ENCODE measurements at places on chromosomes 1 and 21.
A peak's percentile ranks its signal among the peaks of the same experiment; 100 is the strongest.

GRCh38 chr1:3194760-3195479, 125.9 kb downstream of the PRDM16 start:
- DNase-seq, result no peak

DNA sequence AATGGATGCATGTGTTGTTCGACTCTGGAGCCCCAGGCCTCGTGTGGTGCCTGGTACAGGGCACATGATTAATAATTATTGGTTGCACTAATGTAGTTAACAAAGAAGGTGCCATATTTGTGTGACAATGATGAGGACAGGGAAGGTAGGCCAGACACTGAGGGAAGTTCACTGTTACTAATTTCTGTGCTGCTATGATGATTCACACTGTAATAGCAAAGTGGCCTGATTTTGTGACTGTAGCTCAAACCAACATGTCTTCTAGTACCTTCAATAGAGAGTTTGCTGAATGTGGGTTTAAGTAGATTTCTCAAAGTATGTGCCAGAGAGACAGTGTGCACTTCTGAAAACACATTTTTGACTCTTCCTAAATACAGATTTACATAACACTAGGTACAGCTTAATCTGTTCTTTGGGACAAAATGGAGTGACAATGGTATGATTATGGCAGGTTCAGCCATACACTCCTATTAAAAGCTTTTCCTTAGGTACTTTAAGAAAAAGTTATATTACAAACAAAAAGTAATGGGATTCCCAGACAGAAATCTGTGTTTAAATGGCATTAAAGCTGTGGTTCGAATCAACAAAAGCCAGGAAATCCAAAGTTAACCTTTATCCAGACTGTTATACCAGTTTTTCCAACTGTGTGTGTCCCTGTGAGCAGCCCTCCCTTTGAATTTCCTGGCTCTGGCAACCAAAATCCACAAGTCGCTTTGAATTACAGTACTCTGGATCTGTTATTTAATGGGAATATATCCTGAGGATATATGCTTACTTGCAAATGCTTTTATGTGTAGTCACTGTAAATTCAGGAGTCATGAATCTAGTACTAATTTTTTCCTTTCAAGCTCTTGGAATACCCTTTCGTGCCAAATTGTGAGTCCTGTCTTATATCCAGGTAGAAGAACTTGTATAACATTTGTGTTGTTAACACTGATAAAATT, 277.1 kb upstream of the SGIP1 start:
- peak; percentile 55 for DNase-seq

- peak; percentile 82 for DNase-seq
These were observed 10.8 kb downstream of the INAVA start for GRCh38 chr1:200905411-200906052.

DNA sequence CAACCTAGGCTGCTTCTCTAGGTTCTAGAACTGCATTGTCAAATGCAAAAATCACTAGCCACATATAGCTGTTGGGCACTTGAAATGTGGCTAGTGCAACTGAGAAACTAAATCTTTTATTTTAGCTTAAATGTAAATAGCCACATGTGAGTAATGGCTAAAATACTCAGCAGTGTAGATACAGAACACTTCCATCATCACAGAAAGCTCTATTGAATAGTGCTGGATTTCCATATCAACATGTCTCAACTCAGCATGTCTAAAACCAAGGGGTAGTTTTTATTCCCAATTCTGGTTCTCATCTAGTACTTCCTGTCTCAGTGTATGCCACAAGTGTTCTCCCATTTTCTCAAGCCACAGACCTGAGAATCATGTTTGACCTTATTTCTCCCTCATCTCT, 7.5 kb upstream of the TP53BP2 start:
- DNase-seq, result no peak

DNA sequence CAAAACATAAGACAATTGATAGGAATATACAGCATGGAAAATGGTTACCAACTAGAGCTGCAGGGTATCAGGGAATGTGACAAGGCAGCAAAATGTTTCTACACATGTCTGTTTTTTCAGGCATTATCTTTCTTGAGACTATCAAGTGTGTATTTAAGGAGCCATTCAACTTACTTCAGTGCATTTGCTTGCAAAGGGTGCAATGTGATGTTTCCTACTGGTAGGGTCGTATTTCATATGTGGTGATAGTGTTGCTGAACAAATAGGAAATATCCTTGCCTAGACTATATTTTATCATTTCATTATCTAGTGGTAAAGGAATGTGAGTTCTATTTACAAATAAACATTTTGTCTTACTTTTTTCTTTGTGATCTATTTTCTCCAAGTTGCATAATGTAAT, 42.4 kb downstream of the PTPRC start:
- no peak for DNase-seq

DNA sequence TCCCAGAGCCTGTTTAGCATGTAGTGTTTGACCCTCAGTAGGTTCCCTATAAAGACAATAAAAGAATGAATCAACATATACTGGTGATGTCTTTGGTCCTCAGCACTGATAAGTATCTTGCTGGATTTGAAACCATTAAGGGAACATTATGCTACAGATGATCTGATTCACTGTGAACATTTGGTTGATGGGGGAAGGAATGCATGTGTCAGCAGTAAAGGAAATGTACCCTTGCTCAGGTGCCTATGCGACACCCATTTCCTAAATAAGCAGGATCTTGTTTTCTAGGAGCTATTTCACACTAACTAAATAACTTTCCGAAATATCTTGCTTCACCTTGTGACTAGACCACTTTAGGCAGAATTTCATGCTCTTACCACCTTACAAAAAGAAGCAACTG, 13.0 kb downstream of the TEX38 start:
- no peak for DNase-seq

DNA sequence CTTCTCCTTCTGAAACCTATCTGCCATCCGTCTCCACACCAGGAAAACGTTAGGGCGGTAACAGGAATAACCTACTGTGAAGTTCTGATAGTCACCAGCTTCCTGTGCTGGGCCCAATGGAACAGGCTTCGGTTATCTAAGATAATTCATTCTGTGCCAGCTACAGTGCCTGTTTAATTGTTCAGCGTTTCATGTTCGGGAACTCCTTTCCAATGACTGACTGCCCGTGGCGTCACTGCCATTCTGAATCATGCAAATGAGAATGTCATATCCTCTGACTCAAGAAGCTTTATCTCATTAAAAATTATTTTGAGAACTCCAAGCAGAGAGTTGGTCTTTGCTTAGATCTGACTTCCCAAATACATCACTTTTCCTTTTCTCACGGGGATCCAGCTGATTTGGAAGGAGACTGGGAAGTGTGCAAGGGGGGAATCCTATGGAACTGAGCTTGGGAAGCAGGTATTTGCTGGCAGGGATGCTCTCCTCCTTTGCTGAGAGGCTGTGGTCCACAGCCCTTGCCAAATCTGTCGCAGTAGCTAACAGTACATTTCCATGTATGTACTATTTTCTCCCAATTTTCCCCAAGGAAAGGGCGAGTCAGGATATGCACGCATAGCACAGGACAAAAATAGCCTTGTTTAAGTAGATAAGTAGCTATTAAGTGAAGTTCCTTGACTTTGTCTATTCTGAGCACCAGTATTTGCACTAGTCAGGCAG, 358.7 kb downstream of the LTN1 start:
- DNase-seq, result no peak

- no peak for DNase-seq
These were observed 438.3 kb downstream of the CAMTA1 start for GRCh38 chr1:7223334-7224080.

DNA sequence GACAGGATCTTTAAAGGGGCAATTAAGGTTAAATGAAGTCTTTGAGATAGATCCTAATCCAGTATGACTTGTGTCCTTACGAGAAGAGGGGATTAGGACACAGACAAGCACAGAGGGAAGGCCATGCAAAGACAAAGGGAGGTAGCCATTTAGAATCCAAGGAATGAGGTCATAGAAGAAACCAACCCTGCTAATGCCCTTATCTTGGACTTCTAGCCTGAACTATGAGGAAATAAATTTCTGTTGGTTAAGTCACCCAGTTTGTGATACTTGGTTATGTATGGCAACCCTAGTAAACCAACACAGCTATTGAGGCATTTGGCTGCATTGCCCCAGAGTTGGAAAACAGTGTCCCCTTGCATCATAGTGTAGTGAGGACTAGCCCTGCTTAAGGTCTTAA, 121.3 kb downstream of the MAST2 start:
- no peak for DNase-seq

- peak; percentile 21 for DNase-seq
These were observed 919 bp downstream of the HECTD3 start for GRCh38 chr1:45009956-45010854.

DNA sequence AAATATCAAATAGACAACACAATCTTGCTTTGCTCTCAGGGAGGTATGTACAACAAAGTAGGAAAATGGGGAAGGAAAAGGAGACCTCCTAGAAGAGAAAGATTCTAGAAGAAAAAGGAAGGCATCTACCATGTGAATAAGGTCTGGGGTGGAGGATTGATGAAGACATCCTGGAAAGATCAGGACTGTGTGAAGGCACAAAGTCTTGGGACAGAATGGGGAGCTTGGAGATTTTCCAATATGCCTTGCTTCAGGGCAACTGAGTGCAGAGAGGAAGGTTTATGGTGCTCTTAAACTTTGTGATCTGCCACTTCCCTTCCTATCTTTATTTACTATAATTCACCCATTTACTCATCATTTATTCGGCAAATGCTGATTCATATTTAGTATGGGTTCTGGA, 352.0 kb downstream of the PLPP3 start:
- no peak for DNase-seq

DNA sequence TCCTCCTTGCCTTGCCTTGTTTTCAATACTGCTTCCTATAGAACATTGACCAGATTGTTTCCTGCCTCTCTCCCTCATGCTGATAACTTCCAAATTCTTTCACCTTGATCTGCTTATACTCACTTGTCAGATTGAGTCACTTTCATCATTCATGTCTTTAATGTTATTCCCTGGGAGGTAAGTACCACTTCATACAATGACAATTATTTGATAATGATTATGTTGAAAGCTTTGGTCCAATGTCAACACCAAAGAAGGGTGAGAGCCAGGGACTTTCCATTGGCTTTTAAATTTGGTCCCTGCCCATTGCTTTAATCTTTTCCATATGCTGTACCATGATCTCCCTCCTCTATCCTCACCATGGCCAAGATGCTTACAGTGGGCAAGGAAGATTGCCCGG, 137.4 kb downstream of the SYT2 start:
- DNase-seq, result no peak

- no peak for DNase-seq
These were observed 174.7 kb downstream of the ADGRL4 start for GRCh38 chr1:78831731-78832360.

DNA sequence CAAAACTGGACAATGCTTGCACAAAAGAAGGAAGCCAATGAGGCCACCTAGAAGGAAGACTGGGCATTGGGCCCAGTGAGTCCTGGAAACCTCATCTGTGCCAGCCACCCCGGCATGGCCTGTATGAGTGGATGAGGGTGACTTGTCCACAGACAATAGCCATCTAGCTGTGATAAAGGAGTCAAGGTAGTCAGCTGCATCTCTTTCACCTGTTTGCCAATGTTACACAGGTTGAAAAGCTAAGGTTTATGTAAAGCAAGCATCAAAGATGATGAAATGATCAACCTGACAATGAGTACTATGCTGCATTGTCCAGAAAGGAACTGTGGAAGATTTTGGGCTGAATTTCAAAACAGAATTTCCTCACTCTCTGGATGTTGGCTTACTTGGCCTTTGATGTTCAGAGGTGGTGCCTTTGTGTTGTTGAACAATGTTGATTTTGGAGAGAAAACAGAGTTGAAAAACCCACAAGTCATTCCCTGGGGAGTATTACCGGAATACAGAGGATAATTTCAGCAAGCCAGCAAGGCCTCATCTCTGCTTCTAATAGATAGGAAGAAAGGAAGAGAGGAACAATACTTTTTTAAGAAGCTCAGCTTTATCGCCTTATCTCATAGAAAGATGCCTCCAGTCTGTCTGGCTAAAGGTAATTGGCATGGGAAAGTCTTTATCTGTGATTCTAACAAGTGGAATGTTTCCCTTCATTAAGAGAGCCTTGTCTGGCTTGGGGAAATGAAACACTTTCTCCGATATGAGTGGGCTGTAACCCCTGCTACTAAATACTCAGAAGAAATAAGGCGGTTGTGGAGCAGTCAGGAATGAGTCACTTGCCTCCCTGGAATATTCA, 11.4 kb upstream of the SELE start:
- no peak for DNase-seq

- no peak for DNase-seq
These were observed 220.5 kb upstream of the DUSP10 start for GRCh38 chr1:221962385-221962784.

GRCh38 chr21:25503981-25504380, 103.3 kb downstream of the MRPL39 start:
- DNase-seq, result no peak

GRCh38 chr1:156740237-156740740, 599 bp downstream of the MRPL24 start:
- DNase-seq, result no peak

DNA sequence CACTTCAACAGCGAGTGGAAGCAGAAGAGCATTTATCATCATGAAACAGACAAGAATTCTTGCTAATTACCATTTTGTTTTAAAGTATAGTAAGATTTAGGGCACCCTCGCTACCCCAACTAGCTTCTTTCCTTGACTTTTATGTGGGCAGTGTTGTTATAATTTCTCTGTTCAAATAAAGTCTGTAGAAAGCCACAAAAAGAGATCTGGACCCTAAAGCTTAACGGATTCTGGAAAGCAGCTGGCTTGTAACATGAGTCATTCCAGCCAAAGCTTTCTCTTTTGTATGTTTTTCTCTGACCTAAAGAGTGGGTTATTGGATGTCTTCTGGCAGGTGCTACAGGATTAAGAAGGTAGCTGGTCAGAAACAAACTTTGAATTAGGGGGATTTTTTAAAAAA, 37.4 kb downstream of the RUNX1 start:
- no peak for DNase-seq

- peak; percentile 17 for DNase-seq
These were observed 98.6 kb downstream of the ENAH start for GRCh38 chr1:225554216-225554812.

DNA sequence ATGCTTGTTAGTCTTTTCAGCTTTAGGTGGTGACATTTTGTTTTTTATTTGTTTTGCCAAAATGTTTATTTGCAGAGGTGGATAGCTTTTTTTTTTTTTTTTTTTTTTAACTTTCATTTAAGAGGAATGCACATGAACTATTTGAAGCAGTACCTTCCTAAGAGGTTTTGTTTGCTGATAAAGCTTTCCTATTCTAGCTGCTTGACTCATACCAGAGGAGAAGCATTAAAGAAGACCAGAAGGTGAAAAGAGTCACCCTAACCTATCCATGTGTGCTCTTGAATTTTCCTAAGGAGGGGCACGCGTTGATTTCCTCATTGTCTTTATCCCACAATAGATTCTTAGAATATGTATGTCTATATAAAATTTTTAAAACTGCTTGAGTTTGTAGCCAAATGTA, 57.7 kb downstream of the PRDM2 start:
- DNase-seq, result no peak

- DNase-seq, result no peak
These were observed 37.4 kb downstream of the DENND1B start for GRCh38 chr1:197737916-197738315.

- no peak for DNase-seq
These were observed 114.5 kb downstream of the CACHD1 start for GRCh38 chr1:64584479-64584878.

DNA sequence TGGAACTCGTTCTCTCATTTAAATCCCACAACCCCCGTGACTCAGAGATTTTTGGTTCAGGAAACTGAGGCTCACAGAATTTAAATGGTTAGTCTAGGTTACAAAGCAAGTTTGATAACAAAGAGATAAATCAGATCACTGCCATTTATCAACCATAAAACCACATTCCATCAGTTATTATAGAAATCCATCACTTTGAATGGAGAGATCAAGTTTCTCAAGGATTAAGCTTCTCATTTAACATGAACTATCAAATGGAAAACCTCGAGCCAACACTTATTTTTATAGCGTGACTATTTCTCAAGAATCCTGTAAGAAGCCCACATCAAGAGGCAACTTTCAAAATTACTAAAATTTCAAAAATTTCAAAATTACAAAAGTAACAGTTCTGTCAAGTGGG, 11.9 kb downstream of the WLS start:
- DNase-seq, result no peak
